ENCODE measurements at places on chromosomes 4 and X. TPM values are rescaled to one million over a fixed set of nuclear protein-coding genes. Genes with fewer than 3 reads are reported as not detected.

Gene DUSP21
- total RNA-seq, result not detected

Gene HSD17B10
- total RNA-seq, result 33.3 TPM

Gene IRAK1
- total RNA-seq, result 34.5 TPM

Gene INTU
- 37.2 TPM for total RNA-seq

Gene RLIM
- total RNA-seq, result 71.0 TPM

Gene ARSD
- 7.6 TPM for total RNA-seq

Gene CCDC110
- 4.5 TPM for total RNA-seq

Gene MSL3
- 42.0 TPM for total RNA-seq

Gene FBXO8
- 26.7 TPM for total RNA-seq

Gene TLR8
- 0.17 TPM for total RNA-seq

Gene SPARCL1
- 1,194 TPM for total RNA-seq

Gene FAM241A
- 2.0 TPM for total RNA-seq

Gene COL4A5
- total RNA-seq, result 20.7 TPM

Gene RIPPLY1
- not detected for total RNA-seq

Gene PPAT
- total RNA-seq, result 16.9 TPM

Gene C4orf51
- not detected for total RNA-seq

All from dorsolateral prefrontal cortex (tissue), 122 donors.